Activated CD4-positive, alpha-beta T cell treated with anti-CD3 and anti-CD28 coated beads, Interleukin-2, amount 50 U/mL, for 1 hour (primary cell): ENCODE measurements at places on chromosomes 6 and 20.
A peak's percentile ranks its signal among the peaks of the same experiment; 100 is the strongest.

DNA sequence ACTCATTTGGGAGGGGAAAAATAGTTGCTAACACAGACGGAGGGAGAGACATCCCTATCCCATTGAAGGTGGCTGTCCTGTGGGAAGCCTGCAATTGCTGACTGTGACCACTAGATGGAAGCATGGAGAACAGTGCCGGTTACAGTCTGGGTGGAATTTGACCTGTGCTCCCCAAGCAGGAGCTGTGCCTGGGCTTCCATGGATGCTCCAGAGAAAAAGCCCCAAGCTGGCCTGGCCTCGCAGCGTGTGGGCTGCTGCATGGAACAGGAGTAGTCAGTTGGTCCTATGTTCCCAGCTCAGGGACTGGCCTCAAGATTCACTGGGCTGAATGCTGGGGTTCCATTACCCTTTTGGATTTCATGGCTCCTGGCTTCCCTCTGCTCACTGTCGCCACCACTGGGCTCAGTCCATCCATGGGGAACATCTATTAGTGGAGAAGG is 116.3 kb upstream of the CHD6 start:
- DNase-seq: peak; percentile 16

- no peak for DNase-seq
Observed at GRCh38 chr6:111776236-111777221, 96.7 kb downstream of the FYN start.

DNA sequence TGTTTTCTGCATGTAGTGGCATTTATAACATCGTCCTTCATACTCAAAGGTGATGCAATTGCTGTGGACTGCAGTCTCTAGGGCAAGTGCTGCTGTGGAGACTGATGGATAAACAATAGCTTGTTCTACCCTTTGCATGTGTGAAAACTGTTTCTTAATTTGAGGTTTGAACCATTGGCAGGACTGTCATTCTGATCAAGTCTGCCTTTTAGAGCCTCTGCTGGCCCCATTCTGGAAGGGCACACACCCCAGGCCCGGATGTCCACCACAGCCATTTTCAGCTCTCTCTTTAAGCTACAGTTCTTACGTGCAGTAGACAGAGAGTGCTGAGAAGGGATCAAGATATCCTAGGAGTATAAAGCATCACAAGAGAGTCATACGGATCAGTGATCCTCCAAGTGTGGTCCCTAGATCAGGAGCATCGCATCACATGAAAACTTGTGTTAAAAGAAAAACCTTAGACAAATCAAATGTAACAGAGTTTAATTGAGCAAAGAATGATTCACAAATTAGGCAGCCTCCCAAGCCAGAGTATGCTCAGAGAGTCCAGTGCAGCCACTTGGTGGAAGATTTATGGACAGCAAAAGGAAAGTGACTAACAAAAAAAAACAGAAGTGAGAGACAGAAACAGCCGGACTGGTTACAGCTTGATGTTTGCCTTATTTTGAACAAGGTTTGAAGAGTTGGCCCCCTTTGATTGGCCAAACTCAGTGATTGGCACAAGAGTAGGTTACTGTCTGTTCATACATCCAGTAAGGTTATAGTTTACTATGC is 52.0 kb downstream of the FRK start:
- no peak for DNase-seq

DNA sequence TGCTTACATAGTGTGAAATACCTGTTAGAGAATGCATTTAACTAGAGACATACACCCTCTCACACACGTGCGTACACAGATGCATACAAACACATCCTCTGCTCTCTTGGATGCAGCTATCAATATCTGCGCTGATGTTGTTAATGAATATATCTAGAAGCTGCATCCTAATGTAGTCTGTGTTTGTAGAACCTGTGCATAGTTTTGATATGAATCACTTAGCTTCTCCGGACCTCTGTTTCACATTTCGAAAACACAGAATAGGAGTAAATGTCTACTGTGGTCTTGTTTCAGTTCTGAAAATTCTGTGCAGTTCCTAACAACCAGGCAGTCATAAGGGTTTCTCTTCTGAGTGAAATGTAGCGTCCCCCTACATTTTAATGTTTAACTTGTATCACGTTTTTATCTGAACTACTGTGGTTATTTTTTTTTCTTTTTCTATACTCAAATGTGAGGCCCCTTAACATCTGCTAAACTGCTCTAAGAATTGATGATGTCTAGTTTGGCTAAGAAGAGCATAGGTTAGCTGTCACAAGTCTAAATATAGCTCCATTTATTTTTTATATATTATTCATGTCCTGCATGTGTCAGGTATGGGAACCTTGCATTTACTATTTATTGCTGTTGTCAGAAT is 254.5 kb downstream of the TMEM242 start:
- no peak for DNase-seq

DNA sequence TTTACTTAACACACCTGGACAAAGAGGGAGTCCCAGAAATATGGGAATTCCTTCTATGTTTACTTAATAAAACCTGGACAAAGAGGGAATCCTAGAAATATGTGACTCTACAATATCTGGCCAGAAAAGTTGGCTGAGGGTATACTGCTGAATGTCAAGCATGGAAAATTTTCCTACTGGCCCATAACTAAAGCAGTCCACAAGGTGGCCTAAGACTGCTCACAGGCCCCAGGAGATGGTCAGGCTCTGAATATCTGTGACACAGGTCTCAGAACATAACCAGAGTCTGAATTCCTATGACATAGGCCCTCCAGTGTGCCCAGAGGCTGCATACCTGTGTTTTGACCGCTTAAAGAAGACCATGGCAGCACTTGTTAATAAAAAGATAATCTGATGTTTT is 578.2 kb upstream of the NRSN1 start:
- no peak for DNase-seq

DNA sequence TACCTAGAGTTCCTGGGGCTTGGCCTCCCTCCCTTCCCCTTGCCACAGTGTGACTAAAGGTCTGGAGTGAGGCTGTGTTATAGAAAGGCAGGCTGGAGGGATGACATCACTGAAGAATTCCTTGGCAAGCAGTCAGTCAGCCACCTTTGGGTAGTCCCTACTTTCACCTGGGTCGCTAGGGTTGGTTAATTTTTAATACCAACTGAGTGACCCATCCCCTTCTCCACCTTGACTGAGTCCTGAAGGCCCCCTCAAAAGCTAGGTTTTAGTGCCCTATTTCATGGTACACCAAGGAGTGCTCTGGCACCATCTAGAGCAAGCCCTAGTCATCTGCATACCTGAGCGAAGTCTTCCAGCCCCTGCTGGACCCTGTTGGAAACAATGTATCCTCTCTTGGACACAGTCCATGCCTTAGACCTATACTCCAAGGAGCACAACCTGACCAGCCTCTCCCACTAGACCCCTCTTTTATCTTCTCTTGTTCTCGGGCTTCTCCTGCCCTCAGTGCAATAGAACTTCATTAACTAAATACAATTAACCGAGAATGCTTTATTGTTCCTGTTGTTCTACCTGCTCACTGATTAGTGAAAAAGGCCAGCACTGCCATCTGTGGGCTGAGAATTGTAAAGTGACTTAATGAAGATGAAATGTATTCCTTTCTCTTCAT is 44.6 kb downstream of the RIN2 start:
- DNase-seq: no peak

DNA sequence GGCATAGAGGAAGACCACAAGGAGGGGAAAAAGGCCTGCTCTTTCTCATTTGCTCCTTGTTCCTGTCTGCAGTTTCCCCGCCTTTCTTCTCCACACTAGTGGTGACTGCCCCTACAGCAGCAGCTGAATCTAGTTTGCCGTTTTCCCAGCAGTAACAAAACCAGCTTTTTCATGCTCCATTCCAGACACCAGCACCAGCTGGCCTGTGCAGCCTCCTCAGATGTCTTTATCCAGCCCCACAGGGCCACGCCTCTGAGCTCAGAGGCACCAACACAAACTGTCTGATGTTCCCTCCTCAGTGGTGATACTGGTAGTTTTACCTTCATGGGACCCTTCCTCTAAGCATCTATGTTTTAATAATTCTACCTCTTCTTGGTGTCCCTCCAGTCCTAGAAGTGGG is 70.4 kb upstream of the SLC24A3 start:
- DNase-seq: no peak

DNA sequence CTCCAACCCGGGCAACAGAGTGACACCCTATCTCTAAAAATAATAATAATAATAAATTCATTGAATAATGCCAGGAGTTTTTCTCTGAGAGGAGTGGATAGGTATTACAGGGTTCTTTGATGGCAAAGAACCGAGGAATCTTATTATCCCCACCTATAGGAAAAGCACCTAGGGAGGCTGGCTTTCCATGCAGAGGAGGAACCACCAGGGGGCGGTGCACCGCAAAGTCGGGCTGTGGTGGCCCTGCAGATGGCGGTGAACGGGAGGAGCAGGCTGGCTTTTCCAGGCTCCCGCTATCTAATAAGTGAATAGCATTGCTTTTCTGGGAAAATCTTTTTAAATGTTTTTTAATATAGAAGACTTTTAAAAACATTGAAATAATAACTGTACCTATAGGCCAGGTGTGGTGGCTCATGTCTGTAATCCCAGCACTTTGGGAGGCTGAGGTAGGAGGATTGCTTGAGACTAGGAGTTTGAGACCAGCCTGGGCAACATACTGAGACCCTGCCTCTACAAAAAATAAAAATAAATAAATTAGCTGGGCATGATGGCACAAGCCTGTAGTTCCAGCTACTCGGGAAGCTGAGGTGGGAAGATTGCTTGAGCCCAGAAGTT is 864.2 kb downstream of the KIF16B start:
- DNase-seq: peak; percentile 13

- DNase-seq: no peak
Observed at GRCh38 chr6:100633096-100633777, 168.5 kb upstream of the SIM1 start.

GRCh38 chr6:113447088-113447831 is 409.9 kb upstream of the MARCKS start:
- DNase-seq: no peak

DNA sequence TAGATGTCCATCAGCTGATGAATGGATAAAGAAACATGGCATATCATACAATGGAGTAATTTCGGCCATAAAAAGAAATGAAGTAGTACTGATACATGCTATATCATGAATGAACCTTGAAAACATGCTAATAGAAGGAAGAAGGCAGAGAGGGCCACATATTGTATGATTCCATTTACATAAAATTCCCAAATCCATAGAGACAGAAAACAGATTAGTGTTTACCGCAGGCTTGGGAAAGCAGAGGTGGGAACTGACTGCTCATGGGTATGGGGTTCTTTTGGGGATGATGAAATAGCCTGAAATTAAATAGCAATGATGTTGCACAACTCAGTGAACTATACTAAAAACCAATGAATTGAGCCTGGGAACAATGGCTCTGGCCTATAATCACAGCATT is 58.3 kb downstream of the SERAC1 start:
- no peak for DNase-seq

DNA sequence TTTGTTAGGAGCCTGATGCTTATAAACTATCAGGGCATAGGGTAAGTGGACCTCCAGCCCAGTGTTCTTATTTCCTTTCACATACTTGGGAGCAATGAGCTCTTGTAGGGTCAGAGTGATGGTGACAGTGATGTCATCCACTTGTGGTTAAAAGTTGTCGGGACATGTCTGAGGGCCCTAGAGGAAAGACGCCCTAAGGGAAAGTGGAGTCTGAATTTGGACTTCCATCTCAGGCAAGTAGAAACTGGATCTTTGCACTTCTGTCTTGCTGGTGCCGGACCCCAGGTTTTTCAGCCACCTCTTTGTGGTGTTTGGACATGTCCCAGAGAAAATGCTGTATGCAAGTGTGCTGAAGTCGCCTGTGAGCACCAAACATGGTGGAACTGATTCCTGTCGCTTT is 900.5 kb downstream of the C6orf118 start:
- no peak for DNase-seq

DNA sequence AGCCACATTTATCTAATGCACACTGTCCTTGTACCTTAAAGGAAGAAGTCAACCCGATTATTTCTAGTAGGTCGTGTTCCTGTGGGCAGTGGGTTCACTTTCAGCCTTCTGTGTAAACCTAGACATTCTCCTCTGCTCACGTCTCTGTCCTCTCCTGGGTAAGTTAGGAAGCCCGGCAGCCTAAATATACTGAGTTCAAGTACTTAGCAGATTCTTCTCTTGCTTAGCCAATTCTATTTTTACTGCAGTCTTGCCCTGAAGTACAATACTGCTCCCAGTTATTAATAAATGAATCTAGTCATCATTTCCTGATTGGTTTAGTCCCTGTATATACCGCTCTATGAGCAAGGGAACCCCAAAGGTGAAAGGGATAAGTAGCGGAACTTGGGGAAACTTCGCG is 14.6 kb upstream of the GPR63 start:
- no peak for DNase-seq

- DNase-seq: no peak
Observed at GRCh38 chr6:63732336-63732735, 96.7 kb downstream of the PHF3 start.

- no peak for DNase-seq
Observed at GRCh38 chr6:2729921-2730320, 20.8 kb downstream of the MYLK4 start.

- DNase-seq: no peak
Observed at GRCh38 chr6:122734529-122735395, 44.8 kb upstream of the FABP7 start.

DNA sequence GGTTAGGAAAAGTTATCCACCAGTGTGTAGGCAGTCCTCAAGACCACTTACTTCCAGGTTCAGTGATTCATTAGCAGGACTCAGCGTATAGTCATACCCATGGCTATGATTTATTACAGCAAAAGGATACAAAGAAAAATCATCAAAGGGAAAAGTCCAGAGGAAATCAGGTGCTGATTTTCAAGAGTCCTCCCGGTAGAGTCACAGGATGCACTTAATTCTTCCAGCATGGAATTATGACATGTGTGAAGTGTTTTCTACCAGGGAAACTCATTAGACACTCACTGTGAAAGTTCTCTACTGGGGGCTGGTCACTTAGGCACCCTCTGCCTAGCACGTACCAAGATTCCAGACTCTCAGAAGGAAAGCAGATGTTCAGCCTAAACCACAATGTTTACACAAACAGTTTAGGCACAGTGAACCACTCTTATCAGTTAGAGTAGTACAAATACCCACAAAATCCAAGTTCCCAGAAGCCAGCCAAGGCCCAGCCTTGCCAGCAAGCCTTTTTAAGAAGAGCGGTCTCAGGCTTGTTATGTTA is 10.2 kb downstream of the WFDC3 start:
- DNase-seq: no peak

GRCh38 chr6:67431076-67431475 is 1204.0 kb upstream of the ADGRB3 start:
- DNase-seq: no peak

GRCh38 chr20:44954211-44954610 is 6.0 kb downstream of the TOMM34 start:
- no peak for DNase-seq

DNA sequence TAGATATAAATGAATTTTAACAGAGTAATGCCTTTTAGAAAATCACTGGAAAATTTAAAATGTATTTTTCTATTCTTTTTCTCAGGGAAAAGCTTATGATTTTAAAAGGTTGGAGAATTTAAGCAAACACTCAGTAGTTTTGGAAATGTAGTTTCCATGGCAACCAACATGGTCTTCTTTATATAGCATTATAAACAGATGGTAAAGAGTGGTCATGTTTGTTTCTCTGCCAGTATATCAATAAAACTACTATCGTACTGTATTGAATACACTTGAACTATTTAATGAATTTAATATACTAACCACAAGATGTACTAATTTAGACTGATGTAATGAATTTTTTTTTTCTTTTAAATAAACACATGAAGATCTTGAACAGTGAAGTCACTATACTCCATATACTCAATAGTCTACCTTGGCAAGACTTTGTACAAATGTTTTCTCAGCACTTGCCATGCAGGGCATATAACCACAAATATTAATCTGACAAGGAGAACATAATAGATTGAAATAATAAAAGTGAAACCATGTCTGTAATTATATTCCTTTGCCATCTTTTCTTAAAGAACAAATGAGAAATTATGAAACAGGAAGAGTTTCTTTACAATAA is 105.5 kb downstream of the PDSS2 start:
- no peak for DNase-seq
